ENCODE measurements at places on chromosomes 3 and 15. TPM values are rescaled to one million over a fixed set of nuclear protein-coding genes. Genes with fewer than 3 reads are reported as not detected.

- DNase-seq: no peak
Measured at GRCh38 chr3:173976281-173976680, 578.7 kb downstream of the NLGN1 start.

- peak; percentile 2 for DNase-seq
Measured at GRCh38 chr15:45863881-45864580, 229.2 kb downstream of the SQOR start.

Gene ARPIN
- 11.1 TPM for total RNA-seq

GRCh38 chr15:28110481-28110881 is 11.4 kb upstream of the OCA2 start:
- no peak for DNase-seq

GRCh38 chr15:29612096-29612495 is 210.2 kb downstream of the TJP1 start:
- DNase-seq: no peak

Gene CELF6
- total RNA-seq: 0.20 TPM

- no peak for DNase-seq
Measured at GRCh38 chr3:189862385-189862998, 231.3 kb downstream of the TP63 start.

Gene GRIP2
- not detected for total RNA-seq

Gene TTLL13
- total RNA-seq: under 0.01 TPM

GRCh38 chr3:172082269-172082668 is 42.9 kb downstream of the FNDC3B start:
- peak; percentile 46 for DNase-seq

Gene CTXN2
- not detected for total RNA-seq

Gene CFAP20DC
- total RNA-seq: 0.65 TPM

GRCh38 chr3:15206662-15207576 is 873 bp downstream of the CAPN7 start:
- DNase-seq: peak; percentile 63

- no peak for DNase-seq
Measured at GRCh38 chr3:152252755-152253154, 16.0 kb upstream of the MBNL1 start.

DNA sequence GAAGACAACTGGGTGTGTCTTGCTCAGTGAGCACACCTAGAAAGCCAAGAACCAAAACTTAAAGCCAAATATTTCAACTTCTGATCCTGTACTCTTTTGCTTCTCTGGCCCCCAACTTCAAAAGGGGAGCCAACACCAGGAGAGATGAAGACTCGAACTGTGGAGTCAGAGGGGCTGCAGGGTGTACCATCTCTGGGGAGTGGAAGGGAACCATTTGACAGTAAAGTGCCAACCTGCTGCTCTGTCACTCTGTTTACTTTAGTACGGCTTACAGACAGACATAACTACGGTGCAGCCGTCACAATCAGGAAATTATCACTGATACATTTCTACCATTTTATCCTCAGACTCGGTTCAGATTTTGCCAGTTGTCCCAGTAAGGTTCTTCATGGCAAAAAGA is 1.6 kb downstream of the FBXO22 start:
- no peak for DNase-seq

DNA sequence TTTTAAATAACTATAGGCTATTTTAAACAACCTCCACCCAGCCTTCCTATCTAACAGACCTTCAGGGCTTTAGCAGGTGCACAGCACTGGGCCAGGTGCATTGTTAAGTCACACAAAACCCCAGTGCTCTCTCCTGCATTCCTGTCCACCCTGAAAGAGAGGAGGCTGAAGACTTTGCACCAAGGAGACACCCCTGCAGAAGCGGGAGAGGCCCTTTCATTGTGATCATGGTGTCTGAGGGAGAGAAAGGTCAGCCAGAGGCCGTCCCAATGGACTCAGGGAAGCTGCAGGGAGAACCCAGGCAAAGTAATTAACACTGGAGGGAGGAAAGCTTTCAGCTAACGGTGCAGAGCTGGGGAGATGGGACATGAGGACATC is 5.2 kb downstream of the LRIG1 start:
- no peak for DNase-seq

GRCh38 chr3:123331006-123331405 is 117.9 kb downstream of the ADCY5 start:
- DNase-seq: no peak

Gene GOLGA8T
- total RNA-seq: not detected

Gene GALK2
- 41.3 TPM for total RNA-seq

- DNase-seq: no peak
Measured at GRCh38 chr3:118036215-118036614, 998.4 kb downstream of the IGSF11 start.

- DNase-seq: no peak
Measured at GRCh38 chr15:47767035-47767434, 49.7 kb downstream of the SEMA6D start.

DNA sequence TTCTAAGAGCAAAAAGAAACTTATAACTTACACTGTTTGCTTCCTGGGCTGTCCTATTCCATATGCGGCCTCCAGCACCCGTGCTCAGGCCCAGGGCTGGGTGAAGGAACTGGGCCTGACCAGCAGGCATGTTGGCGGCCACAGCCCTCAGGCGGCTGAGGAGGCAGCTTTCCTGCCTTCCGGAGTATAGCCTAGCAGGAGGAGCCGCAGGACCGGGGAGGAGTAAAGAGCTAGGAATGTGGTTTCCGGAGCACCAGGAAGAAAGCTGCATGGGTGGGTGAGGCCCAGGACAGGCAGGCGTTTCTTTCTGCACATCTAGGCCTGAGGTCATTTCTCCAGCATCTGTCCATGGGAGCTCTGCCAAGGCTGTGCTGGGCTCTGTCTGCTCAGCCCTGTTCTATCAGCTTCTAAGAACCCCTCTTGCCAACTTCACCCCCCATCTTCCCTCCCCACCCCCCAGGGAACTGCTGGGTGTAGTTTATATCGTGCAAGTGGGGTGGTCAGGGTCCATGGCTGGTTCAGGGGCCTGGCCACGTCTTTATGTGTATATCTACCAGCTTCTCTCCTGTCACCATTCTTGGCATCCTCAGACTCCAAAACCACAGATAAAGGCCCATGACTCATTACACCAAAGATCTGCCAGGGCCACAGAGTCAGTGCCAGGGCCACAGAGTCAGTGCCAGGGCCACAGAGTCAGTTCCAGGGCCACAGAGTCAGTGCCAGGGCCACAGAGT is 7.8 kb upstream of the KIF7 start:
- DNase-seq: no peak

DNA sequence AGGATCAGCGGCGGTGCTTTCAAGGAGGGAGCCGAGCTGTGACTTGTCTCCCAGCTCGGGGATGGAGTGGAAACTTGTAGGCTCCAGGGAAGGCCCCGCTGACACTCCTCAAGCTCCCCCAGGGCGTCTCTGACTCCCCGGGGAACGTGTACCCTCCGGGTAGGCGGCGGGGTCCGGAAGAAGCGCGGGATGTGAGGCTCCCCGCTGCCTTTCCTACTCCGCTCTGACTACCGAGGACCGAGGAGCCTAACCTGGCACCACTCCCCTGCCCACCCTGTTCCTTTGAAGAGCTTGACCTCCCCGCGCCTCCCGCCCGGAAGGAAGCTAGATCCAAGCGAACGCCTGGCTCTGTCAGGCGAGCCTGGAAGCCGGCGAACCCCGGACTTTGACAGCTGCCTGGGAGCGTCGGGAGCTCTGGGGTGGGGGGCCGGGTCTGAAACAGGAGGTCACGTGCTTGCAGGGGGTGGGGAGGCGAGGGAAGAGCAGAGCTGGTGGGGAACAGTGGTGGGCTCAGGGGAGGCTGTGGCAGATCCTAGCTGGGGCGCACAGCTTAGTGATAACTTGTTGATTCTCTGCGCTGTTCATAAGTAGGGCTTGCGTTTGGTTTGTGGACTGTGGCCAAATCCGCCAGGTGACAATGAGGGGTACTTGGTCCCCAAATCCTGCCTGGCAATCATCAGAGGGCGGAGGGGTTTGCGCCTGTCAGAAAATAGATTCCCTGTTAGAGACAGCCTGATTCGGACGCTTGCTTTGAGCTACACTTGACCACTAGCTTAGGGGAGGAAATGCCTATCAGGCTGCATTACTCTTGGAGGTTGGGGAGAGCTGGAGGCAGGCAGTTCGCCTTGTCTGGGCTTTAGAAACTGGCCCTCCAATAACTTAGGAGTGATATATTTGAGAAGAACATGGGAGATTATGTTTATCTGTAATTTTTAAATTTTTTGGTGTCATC is 1.2 kb downstream of the CLSTN2 start:
- DNase-seq: no peak

GRCh38 chr15:58608711-58609110 is 140.8 kb downstream of the ADAM10 start:
- DNase-seq: no peak

- no peak for DNase-seq
Measured at GRCh38 chr15:88509321-88509720, 37.2 kb downstream of the DET1 start.

DNA sequence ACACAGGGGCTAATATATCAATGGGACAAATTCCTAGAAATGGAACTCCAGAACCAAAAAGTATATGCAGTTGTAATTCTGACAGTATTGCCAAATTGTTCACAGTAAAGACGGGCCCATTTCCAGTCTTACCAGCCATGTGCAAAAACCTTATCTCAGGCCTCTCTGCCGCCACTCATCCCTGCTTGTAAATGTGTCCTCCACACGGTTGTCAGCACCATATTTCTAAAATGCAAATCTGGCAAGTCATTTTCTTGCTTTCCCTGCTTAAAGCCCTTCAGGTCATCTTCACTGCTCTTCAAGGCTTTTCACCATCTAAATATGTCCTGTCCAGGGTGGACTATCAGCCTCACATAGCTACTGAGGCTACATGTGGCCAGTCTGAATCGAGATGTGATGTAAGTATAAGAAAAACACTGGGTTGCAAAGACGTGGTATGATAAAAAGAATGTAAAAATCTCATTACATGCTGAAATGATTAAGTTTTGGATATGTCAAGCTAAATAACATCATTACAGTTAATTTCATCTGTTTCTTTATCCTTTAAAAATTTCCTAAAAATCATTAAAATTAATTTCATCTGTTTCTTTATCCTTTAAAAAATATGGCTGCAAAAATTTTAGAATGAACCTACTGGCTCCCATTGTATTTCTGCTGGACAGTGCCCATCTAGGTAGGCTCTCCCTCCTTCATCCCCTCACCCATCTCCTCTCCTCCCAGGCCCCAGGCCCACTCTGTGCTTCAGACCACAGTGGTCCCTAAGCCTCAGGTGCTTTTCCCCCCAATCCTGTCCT is 980 bp downstream of the PARP9 start:
- DNase-seq: no peak

Gene KBTBD12
- total RNA-seq: not detected

Gene ZNF717
- 6.8 TPM for total RNA-seq

Gene FETUB
- total RNA-seq: not detected

GRCh38 chr3:138327831-138328230 is 1.8 kb downstream of the NME9 start:
- DNase-seq: peak; percentile 40
